ENCODE measurements at places on chromosomes 12 and 14. TPM values are rescaled to one million over a fixed set of nuclear protein-coding genes. Genes with fewer than 3 reads are reported as not detected.

Gene SMIM41
- not detected for total RNA-seq

Gene ACRBP
- total RNA-seq: not detected

Gene KRT85
- not detected for total RNA-seq

Gene KRT74
- total RNA-seq: not detected

Gene STRN3
- 20.5 TPM for total RNA-seq

Gene BRI3BP
- 22.1 TPM for total RNA-seq

Gene RNASE7
- total RNA-seq: 0.07 TPM

Gene LRTM2
- total RNA-seq: not detected

Gene TAS2R13
- total RNA-seq: not detected

Gene IL31
- total RNA-seq: not detected

Gene ASB2
- total RNA-seq: 0.44 TPM

Gene PTPRR
- 0.33 TPM for total RNA-seq

Gene AICDA
- 0.15 TPM for total RNA-seq

Gene GPX2
- total RNA-seq: 304 TPM

Gene MLF2
- 305 TPM for total RNA-seq

Gene LRRC10
- not detected for total RNA-seq

Gene NOVA1
- 3.4 TPM for total RNA-seq

Gene SLC38A4
- 0.22 TPM for total RNA-seq

Gene ACTN1
- 200 TPM for total RNA-seq

Gene DBX2
- not detected for total RNA-seq

Gene SRRM4
- total RNA-seq: not detected

Gene PIWIL1
- total RNA-seq: not detected

Gene NGDN
- total RNA-seq: 59.7 TPM

Gene LALBA
- total RNA-seq: not detected

Gene LGR5
- not detected for total RNA-seq

Gene TAS2R8
- total RNA-seq: not detected

Gene SLC10A1
- not detected for total RNA-seq

Gene HSPB8
- 22.0 TPM for total RNA-seq

Gene CCDC88C
- 5.9 TPM for total RNA-seq
